ENCODE measurements at places on chromosomes 11 and 22.

DNA sequence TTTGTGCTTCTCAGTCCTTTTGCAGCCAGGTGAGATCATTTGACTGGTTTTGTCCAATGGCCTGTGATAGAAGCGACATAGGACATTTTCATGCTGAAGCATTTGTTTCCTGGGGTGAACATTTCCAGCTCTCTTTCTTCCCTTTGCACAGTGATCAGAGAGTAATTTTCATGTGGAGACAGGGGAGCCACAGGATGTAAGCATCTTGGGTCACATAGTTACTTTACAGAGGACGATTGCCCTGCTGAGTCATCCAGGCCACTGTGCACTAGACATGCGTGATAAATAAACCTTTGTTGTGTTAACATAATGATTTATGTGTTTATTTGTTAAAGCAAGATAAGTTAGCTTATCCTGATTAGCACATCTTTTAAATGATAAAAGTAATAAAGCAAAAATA lies 263.5 kb upstream of the CCDC179 start:
- no peak for DNase-seq

GRCh38 chr22:44741929-44742328 lies 10.4 kb upstream of the ARHGAP8 start:
- DNase-seq = no peak

GRCh38 chr11:65182258-65183170 lies 786 bp downstream of the CAPN1 start:
- DNase-seq = peak; percentile 33

DNA sequence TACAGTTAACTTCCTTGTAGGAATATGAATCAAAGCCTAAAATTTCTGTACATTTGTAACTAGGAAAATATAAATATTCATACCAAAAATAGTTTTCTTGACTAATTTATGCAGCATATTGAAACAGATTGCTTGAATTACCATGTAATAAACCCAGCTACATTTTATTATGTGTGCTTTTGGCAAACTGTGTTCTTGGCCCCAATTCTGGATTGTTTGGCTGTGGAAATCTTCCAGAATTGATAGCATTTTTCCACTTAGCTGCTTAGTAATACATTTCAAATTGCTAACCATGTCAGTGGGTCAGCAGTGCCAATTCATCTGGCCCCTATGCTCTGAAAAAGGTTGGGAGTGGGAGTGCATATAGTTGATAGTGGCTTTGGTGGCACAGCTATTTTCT lies 32.3 kb downstream of the PDHX start:
- DNase-seq = no peak

GRCh38 chr11:126841999-126842398 lies 158.6 kb downstream of the KIRREL3 start:
- DNase-seq = no peak

GRCh38 chr11:78406568-78407196 lies 10.9 kb downstream of the GAB2 start:
- no peak for DNase-seq

All from activated CD4-positive, alpha-beta T cell treated with anti-CD3 and anti-CD28 coated beads for 36 hours (primary cell).